ENCODE measurements at places on chromosomes 1 and 21.
A peak's percentile ranks its signal among the peaks of the same experiment; 100 is the strongest.

DNA sequence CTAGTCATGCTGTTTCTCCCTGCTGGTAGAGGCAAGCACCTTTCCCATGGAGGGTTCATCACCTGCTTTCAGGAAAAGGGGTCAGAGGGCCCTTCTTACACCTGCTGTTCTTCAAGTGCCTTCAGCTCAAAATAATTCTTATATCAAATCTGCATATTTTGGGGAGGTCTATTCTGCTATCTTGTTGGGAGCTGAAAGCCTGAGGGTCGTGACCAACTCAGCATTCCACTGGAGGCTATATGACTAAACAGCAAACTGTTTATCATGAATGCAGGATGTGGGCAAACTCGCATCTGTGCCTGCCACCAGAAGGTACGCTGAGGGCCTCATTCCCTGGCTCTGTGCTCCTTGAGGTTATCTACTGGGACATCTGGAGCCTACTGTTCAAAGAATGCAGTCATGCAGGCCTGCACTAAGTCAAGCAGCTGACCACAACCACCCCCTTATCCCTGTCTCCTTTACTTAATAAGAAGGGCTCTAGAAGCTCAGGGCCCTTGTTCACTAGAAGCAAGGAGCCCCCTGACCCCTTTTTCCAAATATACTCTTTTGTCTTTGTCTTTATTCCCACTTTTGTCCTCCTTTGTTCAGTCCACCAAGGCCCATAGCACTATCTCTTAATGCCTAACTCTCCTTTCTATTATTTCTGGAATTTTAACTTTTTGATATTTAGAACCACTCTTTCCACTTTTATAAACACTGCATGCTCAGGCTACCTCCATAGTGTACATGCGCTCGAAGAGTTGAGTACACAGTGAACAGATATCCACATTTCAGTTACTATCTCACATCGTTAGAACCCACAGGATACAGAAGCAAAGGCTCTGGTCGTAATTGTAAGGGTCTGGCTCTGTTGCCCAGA, 4.5 kb upstream of the TRIM17 start:
- DNase-seq: no peak

DNA sequence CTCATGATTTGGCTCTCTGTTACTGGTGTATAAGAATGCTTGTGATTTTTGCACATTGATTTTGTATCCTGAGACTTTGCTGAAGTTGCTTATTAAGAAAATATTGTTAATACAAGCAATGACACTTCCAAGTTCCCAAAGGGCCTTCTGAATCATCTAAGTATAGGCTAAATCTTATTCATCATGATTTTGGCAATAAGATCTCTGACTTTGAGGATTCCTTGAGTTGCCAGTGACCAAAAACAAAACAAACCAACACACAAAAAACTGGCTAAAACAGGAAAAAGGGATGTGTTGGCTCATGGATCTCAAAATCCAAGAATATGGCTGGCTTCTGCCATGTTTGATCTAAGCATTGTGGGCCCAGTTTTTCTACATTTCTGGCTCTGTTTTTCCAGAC, 163.4 kb downstream of the HHIPL2 start:
- DNase-seq: no peak

DNA sequence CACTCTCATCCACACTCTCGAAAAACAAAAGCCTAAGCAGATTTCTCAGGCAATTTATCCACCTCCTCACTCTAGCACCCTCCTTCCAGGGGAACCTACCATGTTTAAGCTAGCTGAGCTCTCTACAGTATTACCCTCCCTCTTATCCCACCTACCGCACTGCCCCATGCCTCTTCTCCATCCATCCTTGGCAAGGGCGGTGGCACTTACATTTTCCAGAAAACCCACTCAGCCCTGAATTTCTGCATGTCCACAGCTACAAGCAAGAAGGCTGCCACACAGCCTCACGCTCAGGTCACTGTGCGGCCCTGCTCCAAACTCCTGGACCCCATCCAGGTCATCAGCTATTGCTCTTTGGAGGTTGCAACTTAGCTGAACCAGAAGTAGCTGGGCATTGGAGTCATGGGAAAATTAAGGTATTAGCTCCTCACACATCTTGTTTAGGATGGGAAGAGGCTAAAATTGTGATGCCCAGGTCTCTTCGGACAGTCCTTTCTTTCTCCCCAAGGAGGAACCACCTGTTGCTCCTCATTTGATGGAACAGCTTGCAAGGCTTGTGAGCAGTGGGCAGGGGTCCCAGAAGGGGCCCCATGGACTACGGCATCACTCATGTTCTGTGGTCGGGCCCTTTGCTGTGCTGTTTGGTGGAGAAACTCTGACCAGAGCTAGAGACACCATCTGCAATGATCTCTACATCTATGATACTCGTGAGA, 1.1 kb downstream of the KLHDC9 start:
- DNase-seq: no peak

DNA sequence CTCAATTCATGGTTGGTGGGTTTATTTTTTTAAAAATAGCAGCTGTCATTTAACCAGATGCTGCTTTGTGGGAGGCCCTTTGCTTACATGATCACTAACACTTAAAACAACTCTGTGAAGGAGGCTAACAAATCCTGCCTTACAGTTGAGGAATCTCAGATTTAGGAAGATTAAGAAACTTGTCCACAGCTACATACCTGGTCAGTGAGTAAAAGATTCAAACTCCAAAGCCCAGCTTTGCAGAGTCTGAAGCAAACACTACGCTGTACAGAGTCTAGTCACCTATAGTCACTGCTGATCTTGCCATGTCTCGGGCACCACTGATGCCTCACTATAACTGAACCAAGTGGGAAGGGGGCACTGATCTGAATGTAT, 535.4 kb downstream of the SMYD3 start:
- DNase-seq: no peak

GRCh38 chr1:196608390-196609369, at the start of gene KCNT2:
TSS of gene KCNT2 (minus strand) at chr1:196608440. CDS start at chr1:196608309, 131 bp downstream.
- peak; percentile 4 for DNase-seq

DNA sequence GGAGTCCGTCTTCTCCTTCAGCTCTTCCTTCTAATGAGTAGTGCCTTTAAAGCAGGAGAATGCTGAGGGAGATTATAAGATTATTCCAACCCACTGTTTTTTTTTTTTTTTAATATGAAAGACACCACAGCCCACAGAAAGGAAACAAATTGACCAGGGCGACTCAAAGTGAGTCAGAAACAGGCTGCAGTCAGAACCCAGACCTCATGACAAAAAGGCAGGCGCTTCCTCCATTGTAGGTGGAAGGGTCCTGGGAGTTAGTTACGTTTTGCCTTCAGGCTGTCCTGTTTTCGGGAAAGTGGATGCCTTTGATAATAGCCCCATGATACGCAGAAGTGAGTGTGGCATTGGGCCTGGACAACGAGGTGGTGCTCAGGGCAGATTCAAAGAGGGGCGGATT, 21.0 kb downstream of the PLXNA2 start:
- no peak for DNase-seq

GRCh38 chr1:183267646-183268431, 81.8 kb downstream of the LAMC2 start:
- DNase-seq: no peak

DNA sequence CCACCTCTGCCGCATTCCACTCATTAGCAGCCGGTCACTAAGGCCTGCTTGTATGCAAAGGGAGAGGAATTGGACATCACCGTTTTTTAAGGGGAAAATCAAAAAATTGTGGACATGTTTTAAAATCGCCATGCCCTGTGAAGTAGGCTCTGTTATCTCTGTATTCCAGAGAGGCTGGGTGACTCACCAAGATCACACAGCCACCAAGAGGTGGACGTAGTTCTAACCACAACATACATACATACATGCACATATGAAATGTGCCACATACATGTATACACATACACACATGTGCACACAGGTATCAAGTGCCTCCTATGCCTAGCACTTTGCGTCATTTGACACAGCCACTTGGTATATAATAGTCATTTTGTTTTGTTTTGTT, 16.0 kb upstream of the ZSCAN20 start:
- no peak for DNase-seq

GRCh38 chr1:211604548-211604947, 25.6 kb upstream of the SLC30A1 start:
- no peak for DNase-seq

DNA sequence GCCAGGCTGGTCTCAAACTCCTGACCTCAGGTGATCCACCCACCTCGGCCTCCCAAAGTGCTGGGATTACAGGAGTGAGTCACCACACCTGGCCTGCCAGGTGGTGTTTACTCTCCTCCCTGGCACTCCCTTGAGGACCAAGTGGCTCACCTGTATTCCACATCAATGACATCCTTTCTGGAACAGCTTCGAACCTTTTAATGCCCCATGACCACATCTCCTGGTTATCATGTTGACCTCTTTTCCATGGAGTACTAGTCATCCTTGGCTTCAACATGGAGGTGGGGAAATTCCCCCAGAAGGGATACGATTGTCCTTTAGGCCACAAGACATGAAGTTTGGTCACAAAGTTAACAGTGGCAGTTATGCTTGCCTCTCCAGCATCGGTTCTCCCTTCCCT, 66.9 kb downstream of the CDC7 start:
- peak; percentile 36 for DNase-seq

- no peak for DNase-seq
Measured at GRCh38 chr1:12011998-12012397, 7.3 kb upstream of the MIIP start.

- DNase-seq: no peak
Measured at GRCh38 chr1:208747979-208748378, 503.8 kb upstream of the PLXNA2 start.

- no peak for DNase-seq
Measured at GRCh38 chr1:21337454-21337927, 47.2 kb upstream of the ECE1 start.

DNA sequence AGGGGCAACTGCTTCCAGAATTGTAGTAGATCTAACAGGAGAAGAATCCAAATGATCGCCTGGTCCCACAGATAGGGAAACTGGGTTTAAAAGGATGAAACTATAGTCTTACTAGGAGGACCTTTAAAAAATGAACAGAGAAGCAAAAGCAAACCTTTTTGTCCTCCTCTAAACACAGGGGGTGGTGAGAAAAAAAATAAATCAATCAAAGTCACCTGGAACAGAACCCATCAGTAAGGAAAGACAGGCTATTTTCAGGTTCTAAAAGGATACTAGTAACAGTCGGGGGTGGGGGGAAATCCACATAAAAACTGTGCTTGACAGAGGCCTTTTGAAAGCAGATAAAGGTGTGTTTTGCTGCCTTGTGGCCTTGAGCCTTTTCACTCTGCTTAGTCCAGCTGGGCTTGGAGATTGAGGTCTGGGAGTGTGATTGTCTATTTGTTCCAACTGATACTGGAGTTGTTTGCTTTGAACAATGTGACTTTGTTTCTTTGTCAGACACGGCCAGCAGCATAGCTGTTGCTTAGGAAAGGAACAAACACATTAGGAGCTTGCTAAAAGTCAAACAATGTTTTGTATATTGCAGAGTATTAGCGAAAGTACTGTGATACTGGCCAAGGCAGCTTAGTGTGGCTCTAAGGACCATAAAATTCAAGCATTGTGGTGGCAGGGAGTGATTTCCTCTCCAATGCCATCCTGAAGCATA, 141.1 kb upstream of the IRF2BP2 start:
- DNase-seq: no peak

DNA sequence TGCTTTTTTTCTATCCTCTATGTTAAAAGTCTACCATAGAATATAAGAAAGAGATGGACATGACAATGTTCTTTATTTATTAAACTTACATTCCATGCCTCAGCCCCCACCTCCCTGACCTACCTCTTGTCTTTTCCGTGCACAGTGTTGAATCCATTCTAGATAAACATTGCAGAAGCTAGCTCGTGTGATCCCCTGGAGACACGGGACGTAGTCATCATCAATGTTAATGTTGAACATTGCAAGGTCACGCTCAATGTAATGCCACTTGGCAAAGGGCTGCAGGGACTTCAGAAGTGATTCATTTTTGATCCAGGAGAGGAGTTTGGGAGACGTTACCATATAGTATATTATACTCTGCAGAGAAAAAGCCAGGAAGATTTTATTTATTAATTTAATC, 66.4 kb downstream of the NTPCR start:
- DNase-seq: no peak

DNA sequence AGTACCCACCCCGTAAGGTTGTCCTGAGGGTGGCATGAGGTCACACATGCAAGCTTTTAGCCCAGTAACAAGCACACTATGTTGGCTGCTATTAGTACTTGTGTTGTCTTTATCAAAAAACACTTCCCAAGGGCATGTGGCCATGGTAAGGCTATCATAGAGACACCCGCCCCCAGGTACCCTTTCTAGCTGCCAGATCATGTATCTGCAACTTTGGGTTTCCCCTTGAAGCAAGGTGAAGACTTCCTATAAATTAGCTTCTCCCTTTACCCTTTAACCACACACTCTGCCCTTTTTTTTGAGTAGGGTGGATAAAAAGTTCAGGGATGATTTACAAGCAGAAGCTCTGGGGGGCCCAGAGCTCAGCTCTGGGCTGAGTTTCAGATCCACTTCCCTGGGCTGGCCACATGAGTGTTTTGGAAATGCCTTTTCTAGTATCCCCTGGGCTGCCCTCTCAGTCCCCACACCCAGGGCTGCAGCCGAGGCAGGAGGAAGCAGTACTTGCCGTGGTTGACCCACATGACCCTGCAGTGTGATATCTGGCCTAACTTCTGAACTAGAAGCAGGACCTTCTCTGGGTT, 2.0 kb downstream of the ZDHHC18 start:
- DNase-seq: no peak

- DNase-seq: peak; percentile 52
Measured at GRCh38 chr1:89285745-89286380, 13.2 kb upstream of the GBP5 start.

- no peak for DNase-seq
Measured at GRCh38 chr1:182897696-182898095, 55.3 kb downstream of the SHCBP1L start.

GRCh38 chr21:38223893-38224540, 32.8 kb upstream of the KCNJ15 start:
- DNase-seq: no peak

GRCh38 chr1:20847611-20848080, 60.5 kb upstream of the HP1BP3 start:
- DNase-seq: no peak

DNA sequence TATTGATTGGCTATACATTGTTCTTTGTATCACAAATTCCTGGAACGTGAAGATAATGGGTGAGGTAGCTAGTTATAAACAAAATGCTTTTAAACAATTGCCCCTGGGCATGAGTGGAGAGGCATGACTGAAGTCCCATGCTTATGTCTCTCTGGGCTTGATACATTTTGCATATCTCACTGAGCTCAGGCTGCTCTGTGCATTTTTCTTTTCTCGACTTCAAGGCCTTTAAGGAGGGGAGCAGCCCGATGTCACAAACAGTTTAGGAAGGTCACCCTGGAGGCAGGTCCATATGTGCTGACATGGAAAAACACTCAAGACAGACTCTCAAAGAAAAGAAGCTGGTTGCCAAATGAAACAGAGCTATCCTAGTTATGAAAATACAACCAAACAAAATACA, 80.1 kb upstream of the PUM1 start:
- no peak for DNase-seq

GRCh38 chr1:227845147-227845458, 29.6 kb downstream of the PRSS38 start:
- no peak for DNase-seq

Data from stimulated activated effector memory CD8-positive, alpha-beta T cell treated with anti-CD3 and anti-CD28 coated beads, Interleukin-12 subunit alpha, Interleukin-12 subunit beta, amount 100 ng/mL, for 72 hours (primary cell).